ENCODE measurements at places on chromosomes 6 and 20.

- no peaks in the 10 kb centered on the region for H3K36me3 ChIP-seq
- no peak overlapping the region for H3K27ac ChIP-seq
- no peaks in the 10 kb centered on the region for H3K27me3 ChIP-seq
- DNase-seq, result peak; percentile 42
- H3K4me3 ChIP-seq, result no peak overlapping the region
- peaks cover 4% of the 10 kb centered on the region for H3K4me1 ChIP-seq
Observed at GRCh38 chr6:81790034-81790433, 37.6 kb upstream of the TENT5A start.

DNA sequence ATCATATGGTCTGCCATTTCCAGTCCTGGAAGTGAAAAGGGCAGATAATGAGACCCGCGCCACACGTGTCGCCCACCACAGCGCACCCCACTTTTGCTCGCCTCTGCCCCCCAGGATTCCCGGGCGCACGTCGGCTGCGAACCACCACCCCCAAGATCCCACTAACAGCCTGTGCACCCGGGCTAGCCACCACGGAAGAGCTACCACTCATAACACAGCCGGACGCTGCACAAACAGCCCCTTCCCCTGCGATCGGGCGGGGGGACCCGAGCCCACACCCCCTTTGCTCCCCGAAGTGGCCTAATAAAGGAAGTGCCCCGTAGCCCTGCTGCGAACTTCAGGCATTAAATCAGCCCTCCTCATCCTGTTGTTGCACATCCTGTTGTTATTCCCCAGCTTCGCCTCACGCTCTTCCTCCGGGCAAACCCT is 506 bp downstream of the CITED2 start:
- peaks cover 17% of the 10 kb centered on the region for H3K36me3 ChIP-seq
- H3K27me3 ChIP-seq, result no peaks in the 10 kb centered on the region
- peaks cover 39% of the 10 kb centered on the region for H3K4me1 ChIP-seq
- peak overlapping the region; percentile 97 for H3K27ac ChIP-seq
- no peak for DNase-seq

DNA sequence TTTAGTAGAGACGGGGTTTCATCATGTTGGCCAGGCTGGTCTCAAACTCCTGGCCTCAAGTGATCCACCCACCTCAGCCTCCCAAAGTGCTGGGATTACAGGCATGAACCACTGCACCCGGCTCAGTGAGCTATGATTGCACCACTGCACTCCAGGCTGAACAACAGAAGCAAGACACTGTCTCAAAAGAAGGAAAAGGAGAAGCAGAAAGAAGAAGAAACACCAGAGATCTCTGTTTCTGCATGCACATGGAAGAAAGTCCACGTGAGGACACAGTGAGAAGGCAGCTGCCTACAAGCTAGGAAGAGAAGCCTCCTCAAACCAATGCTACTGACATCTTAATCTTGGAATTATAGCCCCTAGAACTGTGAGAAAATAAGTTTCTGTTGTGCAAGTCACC is 16.0 kb downstream of the ECT2L start:
- H3K4me1 ChIP-seq, result no peaks in the 10 kb centered on the region
- H3K4me3 ChIP-seq, result no peak overlapping the region
- H3K27me3 ChIP-seq, result no peaks in the 10 kb centered on the region
- DNase-seq, result no peak
- H3K36me3 ChIP-seq, result no peaks in the 10 kb centered on the region
- H3K27ac ChIP-seq, result no peak overlapping the region

- H3K4me1 ChIP-seq, result peaks cover 7% of the 10 kb centered on the region
- H3K4me3 ChIP-seq, result peak overlapping the region; percentile 73
- no peak for DNase-seq
- no peak overlapping the region for H3K27ac ChIP-seq
Observed at GRCh38 chr6:26660000-26660361, 435 bp upstream of the ZNF322 start.

GRCh38 chr6:110823146-110823545 is 7.9 kb upstream of the CDK19 start:
- H3K4me1 ChIP-seq, result no peaks in the 10 kb centered on the region
- H3K36me3 ChIP-seq, result no peaks in the 10 kb centered on the region
- H3K27ac ChIP-seq, result no peak overlapping the region
- no peak for DNase-seq
- H3K27me3 ChIP-seq, result no peaks in the 10 kb centered on the region

GRCh38 chr6:52310932-52311331 is 26.4 kb upstream of the MCM3 start:
- H3K27me3 ChIP-seq, result peaks cover 19% of the 10 kb centered on the region
- no peak for DNase-seq
- H3K27ac ChIP-seq, result no peak overlapping the region
- H3K4me3 ChIP-seq, result no peak overlapping the region
- H3K4me1 ChIP-seq, result no peaks in the 10 kb centered on the region
- H3K36me3 ChIP-seq, result no peaks in the 10 kb centered on the region

GRCh38 chr6:5665173-5665572 is 341.6 kb downstream of the NRN1 start:
- H3K36me3 ChIP-seq, result no peaks in the 10 kb centered on the region
- no peak for DNase-seq
- H3K27me3 ChIP-seq, result no peaks in the 10 kb centered on the region

- H3K4me3 ChIP-seq, result no peak overlapping the region
- H3K36me3 ChIP-seq, result no peaks in the 10 kb centered on the region
- no peak overlapping the region for H3K27ac ChIP-seq
Observed at GRCh38 chr6:32833664-32834063, 4.9 kb downstream of the TAP2 start.

GRCh38 chr6:78598966-78599365 is 268.4 kb upstream of the IRAK1BP1 start:
- H3K27me3 ChIP-seq, result no peaks in the 10 kb centered on the region
- H3K36me3 ChIP-seq, result no peaks in the 10 kb centered on the region
- H3K4me1 ChIP-seq, result no peaks in the 10 kb centered on the region
- no peak overlapping the region for H3K4me3 ChIP-seq

GRCh38 chr6:106102967-106103727 is 17.0 kb downstream of the PRDM1 start:
- DNase-seq, result no peak
- H3K36me3 ChIP-seq, result no peaks in the 10 kb centered on the region
- H3K27me3 ChIP-seq, result peaks cover 10% of the 10 kb centered on the region
- H3K4me3 ChIP-seq, result no peak overlapping the region

DNA sequence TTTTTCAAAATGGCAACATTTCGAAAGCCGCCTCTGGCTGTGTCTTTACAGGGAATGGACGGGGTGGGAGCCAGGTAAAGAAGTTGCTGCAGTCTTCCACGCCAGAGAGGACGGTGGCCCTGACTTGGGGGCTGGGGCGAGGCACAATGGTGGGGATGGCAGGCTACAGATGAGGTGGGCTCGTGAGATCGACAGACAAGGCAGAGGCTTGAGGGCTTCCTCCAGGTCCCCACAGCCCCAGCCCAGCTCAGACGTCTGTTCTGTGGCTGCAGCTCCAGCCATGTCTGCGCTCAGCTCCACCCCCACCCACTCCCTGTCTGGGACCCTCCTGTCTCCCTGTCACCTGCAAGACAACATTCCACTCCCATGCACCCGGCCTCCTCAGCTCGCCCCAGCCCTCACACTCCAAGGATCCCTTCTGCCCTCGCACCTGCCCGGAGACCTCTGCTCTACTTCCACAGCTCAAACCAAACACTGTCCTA is 7.4 kb upstream of the C20orf144 start:
- H3K27ac ChIP-seq, result no peak overlapping the region
- no peaks in the 10 kb centered on the region for H3K4me1 ChIP-seq
- H3K27me3 ChIP-seq, result no peaks in the 10 kb centered on the region

DNA sequence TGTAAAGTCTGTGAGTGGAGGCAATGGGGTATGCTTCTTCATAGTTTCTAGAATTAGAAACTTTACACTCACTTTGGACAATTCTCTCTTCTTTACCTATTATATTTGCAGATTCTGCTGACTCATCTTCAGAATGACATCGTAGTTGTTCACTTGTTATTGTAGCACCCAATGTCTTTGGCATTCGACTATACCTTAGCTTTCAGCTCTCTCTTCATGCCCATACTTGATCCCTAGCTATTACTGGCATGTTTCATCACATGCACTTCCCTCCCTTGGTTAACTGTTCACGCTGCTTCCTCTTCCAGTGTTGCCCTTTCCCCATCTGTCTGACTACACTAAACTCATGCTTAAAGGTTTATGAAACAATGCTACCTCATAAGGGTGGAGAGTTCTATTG is 298.1 kb upstream of the TCF21 start:
- H3K4me1 ChIP-seq, result peaks cover 11% of the 10 kb centered on the region
- no peak overlapping the region for H3K27ac ChIP-seq
- H3K27me3 ChIP-seq, result no peaks in the 10 kb centered on the region
- no peak overlapping the region for H3K4me3 ChIP-seq
- no peaks in the 10 kb centered on the region for H3K36me3 ChIP-seq

DNA sequence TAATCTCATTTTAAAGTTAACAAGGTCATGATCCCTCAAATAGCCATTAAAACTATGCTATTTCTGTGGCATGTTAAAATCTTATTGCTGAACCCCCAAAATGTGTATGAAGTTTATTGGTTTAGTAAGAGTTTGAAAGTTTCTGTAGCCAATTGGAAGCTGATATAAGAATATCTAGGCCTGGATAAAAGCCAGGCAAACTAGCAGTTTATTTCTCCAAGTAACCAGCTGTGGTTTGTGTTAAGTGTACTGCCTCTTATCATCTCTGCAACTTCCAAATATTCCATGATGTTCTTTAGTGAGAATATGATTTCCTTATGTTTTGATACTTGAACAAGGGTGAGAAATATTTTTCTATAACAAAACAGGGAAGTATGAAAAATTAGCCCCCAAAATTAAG is 76.7 kb downstream of the PRSS35 start:
- no peaks in the 10 kb centered on the region for H3K36me3 ChIP-seq
- DNase-seq, result no peak
- H3K27ac ChIP-seq, result no peak overlapping the region
- H3K27me3 ChIP-seq, result no peaks in the 10 kb centered on the region
- no peak overlapping the region for H3K4me3 ChIP-seq

GRCh38 chr6:32906539-32906938 is 34.3 kb downstream of the HLA-DMB start:
- DNase-seq, result no peak
- H3K27ac ChIP-seq, result no peak overlapping the region
- H3K4me3 ChIP-seq, result no peak overlapping the region
- H3K27me3 ChIP-seq, result peaks cover 25% of the 10 kb centered on the region

DNA sequence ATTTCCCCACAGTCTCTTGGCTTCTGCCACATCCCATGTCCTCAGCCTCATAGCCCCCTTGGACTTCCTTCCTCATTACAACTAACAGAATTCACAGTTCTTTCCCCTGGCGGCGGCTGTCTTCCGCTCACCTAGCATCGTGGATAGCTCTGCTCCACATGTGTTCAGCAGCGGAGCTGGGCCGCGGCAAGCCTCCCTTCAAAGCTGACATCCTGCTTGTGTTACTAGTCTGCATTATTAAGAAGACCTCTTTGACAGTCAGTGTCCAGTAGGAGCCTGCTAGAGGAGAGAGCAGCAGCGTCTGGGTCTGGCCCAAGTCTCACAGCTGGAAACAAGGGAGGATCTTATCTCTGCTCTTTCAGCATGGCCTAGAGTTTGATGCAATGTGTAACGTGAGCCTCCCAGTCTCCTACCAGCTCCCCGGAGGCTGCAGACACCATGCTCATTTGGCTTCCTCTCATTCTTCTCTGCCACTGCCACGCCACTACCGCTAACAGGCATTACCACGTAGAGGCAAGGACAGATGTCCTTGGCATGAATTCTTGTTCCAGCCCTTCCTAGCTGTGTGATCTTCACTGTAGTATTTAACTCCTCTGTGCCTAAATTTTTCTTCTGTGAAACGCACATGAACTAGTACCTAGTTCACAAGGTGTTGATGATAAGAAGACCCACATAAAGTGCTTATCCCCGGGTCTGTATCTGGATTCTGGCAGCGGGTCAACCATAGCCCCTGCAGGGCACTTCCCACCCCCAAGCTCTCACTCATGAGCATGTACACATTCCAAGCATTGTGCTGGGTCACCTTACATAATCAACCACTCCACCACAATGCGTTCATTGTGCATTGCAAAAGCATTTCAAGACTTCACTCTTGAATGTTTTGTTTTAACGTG is 107.1 kb upstream of the BACH2 start:
- no peaks in the 10 kb centered on the region for H3K27me3 ChIP-seq
- H3K4me1 ChIP-seq, result peaks cover 27% of the 10 kb centered on the region
- peak; percentile 51 for DNase-seq
- no peak overlapping the region for H3K27ac ChIP-seq
- H3K4me3 ChIP-seq, result no peak overlapping the region

GRCh38 chr6:37515712-37516075 is 16.0 kb upstream of the CCDC167 start:
- no peaks in the 10 kb centered on the region for H3K36me3 ChIP-seq
- no peak overlapping the region for H3K27ac ChIP-seq
- H3K27me3 ChIP-seq, result peaks cover 38% of the 10 kb centered on the region
- no peak overlapping the region for H3K4me3 ChIP-seq
- DNase-seq, result no peak

- H3K27me3 ChIP-seq, result peaks cover 62% of the 10 kb centered on the region
- no peak overlapping the region for H3K27ac ChIP-seq
- no peak for DNase-seq
- H3K4me3 ChIP-seq, result peak overlapping the region; percentile 98
- H3K4me1 ChIP-seq, result peaks cover 13% of the 10 kb centered on the region
Observed at GRCh38 chr6:136550045-136550329, 235 bp downstream of the MAP7 start.

DNA sequence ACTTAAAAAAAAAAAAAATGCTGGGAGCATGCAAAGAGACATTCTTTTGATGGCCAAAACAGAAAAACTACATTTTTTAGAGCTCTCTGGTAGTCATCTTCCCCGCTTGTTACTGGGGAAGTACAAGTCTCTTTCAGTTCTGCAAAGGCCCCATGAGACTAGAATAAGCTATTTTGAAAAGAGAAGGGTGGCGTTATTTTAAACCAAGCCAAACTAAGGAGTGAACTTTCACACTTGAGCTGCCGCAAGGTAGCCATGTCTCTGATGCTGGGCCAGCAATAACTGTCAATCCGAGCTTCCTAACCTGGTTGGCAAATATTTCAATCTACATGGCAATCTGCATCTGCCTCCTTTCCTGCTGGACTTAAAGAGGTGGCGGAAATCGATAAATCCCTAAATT is 96.7 kb downstream of the L3MBTL3 start:
- H3K27ac ChIP-seq, result no peak overlapping the region
- H3K36me3 ChIP-seq, result no peaks in the 10 kb centered on the region
- no peaks in the 10 kb centered on the region for H3K4me1 ChIP-seq

DNA sequence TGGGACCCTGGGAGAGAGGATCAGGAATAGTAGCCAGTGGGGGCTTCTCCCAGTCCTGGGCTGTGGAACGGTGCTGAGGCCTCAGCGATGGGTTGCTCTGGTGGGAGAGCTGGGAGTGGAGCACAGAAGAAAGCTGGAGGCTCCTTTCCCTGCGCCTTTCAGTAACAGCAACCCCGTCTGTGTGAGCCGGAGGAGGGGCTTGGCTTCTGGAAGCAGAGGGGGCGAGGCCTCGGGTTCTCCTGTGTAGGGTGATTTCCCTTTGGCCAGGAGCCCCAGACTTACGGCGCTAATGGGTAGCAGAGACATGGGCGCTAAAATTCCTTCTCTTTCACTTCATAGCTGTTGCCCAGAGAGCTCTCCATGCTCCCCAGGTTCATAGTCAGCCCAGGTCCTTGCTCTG is 55.0 kb downstream of the DAAM2 start:
- no peaks in the 10 kb centered on the region for H3K27me3 ChIP-seq
- no peaks in the 10 kb centered on the region for H3K4me1 ChIP-seq
- H3K36me3 ChIP-seq, result no peaks in the 10 kb centered on the region
- no peak for DNase-seq
- no peak overlapping the region for H3K27ac ChIP-seq

GRCh38 chr6:31971279-31971992 is 502 bp downstream of the DXO start:
- H3K27me3 ChIP-seq, result no peaks in the 10 kb centered on the region
- peak overlapping the region; percentile 68 for H3K4me3 ChIP-seq
- peaks cover 7% of the 10 kb centered on the region for H3K4me1 ChIP-seq
- no peaks in the 10 kb centered on the region for H3K36me3 ChIP-seq
- H3K27ac ChIP-seq, result peak overlapping the region; percentile 96
- peak; percentile 4 for DNase-seq
